ENCODE measurements at places on chromosomes 1 and 21.
A peak's percentile ranks its signal among the peaks of the same experiment; 100 is the strongest.

GRCh38 chr1:162328512-162328911 is 48.1 kb downstream of the SPATA46 start:
- DNase-seq = no peak

- DNase-seq = no peak
Observed at GRCh38 chr1:31354283-31354682, 18.6 kb downstream of the FABP3 start.

- no peak for DNase-seq
Observed at GRCh38 chr1:109802901-109803561, 39.3 kb upstream of the EPS8L3 start.

- no peak for DNase-seq
Observed at GRCh38 chr1:29525941-29526340, 289.6 kb downstream of the PTPRU start.

DNA sequence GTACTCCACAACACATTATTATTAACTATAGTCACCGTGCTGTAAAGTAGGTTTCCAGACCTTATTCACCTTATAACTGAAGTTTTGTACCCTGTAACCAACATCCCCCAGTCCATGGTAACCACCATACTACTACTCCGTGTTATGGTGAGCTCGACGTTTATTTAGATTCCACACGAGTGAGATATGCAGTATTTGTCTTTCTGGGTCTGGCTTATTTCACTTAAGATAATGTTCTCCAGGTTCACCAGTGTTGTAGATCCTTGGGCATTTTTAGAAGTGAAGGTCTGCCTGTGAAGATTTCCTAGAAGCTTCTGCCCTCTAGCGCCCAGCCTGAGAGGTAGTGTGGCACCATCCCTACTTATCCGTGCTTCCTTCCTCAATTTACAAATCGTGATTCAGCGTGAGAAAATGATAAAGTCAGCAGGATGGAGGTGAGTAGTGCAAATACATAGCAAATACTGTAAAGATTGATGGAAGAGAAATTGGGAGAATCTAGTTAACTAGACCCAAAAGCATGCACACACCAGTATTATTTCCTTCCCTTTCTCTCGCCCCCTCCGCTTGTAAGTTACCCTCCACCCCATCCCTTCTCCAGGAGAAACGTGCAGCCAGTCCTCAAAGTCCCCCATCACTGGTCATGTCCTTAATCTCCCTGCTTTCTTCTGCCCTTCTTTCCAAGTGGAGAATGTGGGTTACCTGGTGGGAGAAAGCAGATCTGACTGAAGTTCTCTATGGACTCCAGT is 36.0 kb upstream of the DISC1 start:
- no peak for DNase-seq

DNA sequence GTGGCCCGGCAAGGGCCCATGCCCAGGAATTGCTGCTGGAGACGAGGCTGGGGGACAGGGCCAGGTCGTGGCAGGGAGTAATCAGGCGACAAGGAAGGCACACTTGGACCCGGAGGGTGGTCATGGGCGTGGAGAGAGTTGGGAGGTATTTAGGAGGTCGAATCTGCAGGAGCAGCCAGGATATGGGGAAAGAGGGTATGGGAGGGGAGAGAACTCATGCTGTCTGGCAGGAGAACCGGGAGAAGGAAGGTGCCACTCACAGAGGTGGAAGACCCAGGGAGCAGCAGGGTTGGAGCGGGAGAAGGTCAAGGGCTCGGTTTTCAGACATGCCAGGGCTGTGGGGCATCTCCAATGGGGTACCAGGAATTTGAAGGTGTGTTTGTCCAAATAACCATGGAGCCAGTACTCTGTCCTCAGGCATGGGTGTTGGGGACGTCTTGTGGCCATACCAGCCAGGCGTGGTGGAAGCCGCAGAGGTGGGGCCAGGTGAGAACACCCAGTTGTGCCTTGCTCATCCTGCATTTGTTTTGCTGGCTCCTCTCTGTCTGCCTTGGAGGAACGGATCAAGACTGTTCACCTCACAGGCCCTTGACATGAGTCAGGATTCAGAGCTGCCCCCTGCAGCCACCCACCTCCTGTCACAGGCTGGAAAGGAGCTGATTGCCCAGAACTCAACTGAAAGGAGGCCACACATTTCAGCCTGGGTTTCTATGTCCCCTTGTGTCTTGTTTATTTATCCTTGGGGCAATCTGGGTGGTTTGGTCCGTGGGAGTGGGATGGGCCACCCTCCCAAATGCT is 111.6 kb downstream of the SPSB1 start:
- no peak for DNase-seq

DNA sequence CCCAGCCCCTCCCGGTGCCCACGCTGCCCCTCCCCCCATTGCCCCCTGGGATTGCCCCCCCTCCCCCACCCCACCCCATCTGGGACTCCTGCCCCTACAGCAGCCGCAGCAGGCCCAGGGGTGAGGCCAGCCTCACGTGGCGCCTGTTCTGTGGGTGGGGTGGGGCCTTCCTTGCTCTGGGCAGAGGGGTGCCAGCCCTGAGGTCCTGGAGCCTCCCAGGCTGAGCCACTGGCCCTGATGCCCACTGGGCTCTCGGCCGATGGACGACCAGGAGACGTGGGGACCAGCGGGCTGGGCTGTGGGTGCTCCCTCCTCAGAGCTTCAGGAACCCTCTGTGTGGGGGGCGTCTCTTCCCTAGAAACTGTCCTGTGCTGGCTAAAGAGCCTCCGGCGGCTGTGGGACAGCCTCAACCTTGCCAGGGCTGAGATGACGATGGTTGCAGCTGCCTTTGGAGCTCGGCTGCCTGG is 5.8 kb upstream of the C1orf159 start:
- DNase-seq = peak; percentile 52

DNA sequence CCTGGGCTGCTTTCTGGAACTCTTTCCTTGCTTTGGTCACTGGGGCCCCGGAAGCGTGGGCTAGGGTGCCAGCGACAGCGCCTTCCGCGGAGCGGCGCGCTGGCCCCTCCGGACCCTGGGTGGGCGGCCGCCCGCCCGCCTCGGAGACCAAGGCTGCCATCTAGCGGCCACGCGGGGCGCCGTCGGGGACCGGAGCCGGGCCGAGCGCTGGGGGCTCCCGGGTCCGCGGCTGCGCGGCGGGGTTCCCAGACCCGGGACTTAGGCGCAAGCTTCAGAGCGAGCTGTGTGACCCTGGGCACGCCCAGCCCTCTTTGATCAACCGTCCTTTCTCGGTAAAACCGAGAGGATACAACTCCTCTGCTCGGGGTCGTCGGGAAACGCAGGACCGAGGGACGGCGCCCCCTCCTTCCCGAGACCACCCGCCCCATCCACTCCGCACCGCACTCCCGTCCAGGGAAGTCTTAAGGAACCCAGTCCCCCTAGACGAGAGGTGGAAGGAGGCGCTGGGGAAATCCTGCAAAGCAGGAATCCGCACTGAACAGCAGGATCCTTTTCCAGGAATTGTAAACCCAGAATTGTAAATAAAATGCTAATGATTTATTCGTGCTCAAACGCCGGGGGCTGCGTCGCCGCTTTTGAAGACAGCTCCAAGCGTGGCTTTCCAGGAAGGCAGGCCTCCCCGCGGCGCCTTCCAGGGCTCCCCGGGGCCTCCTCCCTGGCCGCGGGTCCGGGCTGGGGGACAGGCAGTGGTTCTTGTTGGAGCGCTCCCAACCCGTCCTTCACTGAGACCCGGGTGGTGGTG is 41.2 kb downstream of the RRAGC start:
- no peak for DNase-seq

GRCh38 chr1:202134645-202135172 is 9.8 kb downstream of the ARL8A start:
- no peak for DNase-seq

DNA sequence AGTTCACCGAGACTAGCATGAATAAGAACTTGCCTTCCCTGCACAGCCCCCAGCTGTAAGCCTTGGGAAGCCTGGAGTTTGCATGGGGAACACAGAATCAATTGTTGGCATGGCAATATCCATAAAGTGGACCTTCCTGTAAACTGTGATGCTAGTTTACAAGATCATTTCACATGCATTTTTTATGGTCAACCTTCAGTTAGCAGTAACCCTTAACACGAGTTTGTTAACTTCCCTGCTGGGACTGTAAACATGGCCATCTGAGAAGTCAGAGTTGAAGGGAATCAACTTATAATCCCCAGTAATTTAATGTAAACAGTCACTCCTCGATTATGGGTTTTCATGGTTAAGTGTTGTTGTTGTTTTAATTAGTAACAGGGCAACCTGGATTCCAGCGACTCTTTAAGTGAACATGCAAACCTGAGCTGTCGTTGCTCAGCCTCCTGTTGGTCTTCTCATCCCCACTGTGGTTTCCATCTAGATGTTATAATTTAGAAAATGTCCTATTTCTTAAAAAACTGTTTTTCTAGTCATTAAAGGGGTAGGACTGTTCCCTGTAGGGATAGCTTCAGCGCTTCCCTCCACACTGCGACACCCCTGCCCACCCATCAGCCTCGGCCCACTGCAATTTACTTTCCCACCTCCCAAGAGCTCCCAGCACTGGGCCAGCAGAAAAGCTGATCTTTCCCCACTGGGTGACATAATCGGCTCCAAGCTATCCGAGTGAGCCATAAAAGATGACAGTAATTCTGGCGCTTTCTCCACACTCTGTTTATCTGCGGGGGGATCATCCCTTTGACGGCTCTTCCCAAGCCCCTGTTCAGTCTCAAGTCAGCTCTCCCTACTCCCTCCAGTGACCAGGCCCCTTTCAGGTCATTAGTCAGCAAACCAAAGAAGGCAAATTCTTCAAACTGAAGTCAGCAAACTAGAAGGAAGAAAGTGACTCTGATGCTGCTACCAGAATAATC is 107.6 kb upstream of the IPO9 start:
- DNase-seq = no peak

- no peak for DNase-seq
Observed at GRCh38 chr21:25385911-25386474, 221.3 kb downstream of the MRPL39 start.

GRCh38 chr1:10914056-10914455 is 98.4 kb upstream of the TARDBP start:
- DNase-seq = no peak

- no peak for DNase-seq
Observed at GRCh38 chr21:41891132-41891531, 12.0 kb upstream of the PRDM15 start.

DNA sequence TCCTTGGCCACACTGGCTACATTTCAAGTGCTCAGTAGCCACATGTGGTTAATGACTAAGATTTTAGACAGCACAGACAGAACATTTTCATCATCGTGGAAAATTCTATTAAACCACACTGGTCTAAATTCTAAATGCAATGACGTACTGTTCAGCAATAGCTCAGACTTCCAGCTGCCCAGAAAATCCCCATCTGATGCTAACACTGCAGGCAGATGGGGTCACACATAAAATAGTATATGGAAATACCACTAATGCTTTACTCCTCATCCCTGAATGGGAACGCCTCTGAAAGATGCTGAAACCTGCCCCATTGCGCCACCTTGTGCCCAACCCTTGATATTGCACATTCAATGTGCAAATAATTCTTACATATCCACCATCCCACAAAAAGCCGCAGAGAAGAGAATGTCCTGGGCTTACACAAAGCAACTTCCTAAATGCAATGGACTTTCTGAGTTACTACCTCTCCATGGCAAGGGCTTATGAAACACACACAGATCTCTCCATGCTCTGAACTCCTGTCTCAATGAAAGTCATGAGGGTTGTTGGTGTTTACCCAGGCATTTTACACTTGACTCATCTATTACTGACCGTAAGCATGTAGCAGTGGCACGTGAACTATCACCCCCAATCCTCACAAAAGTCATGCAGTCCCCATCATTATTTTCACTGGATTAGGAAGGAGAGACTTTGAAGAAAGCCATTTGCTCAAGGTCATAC is 20.3 kb upstream of the SLC5A9 start:
- no peak for DNase-seq
